Activated naive CD4-positive, alpha-beta T cell (primary cell): ENCODE measurements at places on chromosomes 2 and 18.

DNA sequence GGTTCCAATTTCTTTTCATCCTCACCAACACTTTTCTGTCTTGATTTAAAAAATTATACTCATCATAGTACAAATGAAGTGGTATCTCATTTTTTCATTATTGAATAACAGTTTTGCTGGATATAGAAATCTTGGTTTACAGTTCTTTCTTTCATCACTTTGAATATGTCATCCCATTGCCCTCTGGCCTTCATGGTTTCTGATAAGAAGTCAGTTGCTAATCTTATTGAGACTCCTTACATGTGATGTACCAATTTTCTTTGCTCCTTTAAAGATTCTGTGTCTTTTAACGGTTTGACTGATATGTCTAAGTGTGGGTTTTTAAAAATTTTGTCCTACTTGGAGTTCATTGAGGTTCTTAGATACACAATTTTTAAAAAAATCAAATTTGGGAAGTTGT is 35.0 kb downstream of the SLC3A1 start:
- no peak for DNase-seq

DNA sequence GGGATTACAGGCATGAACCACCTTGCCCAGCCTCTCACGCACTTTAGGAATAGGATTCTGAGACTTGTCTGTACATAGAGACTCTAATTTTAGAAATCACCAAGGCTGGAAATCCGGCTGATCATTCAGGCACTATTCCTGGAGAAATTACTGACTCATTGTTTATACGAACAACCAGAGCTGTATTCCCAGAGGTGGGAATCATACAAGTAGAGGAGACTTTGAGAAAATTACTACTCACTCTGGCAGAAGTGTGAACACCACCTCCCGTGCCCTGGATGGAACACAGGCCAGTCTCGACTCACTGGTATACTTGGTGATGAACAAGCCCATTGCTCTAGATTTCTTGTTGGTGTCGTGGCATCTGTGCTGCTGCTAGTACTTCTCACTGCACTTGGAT is 5.8 kb upstream of the ADNP2 start:
- DNase-seq, result no peak

DNA sequence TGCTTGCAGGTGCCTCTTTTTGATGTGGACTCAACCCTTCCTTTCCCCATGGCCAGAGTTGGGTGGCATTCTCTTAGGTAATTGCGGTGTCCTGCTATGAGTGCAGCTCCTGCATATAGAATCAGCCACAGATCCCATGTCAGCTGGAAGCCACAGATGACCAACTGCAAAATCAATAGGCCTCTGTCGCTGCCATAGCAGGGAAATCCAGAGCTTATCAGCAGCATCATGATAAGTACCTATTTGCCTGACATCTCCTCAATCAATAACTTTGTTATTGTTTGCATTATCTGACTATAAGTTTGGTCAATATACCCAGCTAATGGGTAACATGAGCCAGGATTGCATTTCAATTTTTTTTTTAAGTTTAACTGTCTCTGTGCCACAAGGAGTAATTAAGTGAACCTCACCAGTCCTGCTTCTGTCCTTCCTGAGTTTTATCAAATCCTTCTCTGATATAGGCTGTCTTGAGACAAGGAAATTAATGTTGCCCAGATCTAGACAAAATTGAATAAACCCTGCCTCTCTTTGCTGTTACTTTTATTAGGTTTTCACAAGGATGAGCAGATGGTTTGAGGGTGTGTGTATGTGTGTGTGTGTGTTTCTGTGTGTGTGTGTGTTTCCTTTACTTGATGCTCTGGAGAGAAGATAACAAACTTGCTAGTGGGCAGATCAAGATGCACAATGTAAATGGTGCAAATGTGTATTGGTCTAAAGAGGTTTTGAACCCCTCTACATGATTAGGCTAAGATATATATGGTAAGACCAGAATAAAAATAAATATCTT is 59.6 kb upstream of the CREB1 start:
- no peak for DNase-seq

DNA sequence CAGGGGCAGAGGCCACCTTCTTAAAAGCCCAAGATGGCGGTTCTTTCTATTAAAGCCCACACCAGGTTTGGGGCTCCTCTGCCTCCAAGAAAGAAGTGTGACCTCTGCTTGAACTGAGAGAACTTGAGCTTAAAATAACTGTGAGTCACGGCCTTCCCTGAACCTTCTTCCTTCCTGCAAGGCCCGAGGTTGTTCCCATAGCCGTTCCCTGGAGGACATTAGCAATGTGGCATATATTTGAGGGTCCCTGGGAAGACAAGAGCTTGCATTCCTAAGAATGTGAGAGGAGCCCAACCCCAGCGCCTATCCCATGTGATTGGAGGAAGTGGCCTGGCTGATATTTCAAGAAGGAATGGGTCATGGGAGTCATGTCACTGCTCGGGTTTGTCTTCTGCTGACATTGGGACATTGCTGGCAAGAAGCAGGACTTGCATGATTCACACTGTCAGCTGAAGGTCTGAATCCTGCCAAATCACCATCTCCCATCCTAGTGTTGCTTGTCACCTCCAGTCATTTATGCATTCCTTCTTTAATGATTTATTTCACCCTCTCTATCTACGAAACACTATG is 168.1 kb downstream of the TRIB2 start:
- no peak for DNase-seq

DNA sequence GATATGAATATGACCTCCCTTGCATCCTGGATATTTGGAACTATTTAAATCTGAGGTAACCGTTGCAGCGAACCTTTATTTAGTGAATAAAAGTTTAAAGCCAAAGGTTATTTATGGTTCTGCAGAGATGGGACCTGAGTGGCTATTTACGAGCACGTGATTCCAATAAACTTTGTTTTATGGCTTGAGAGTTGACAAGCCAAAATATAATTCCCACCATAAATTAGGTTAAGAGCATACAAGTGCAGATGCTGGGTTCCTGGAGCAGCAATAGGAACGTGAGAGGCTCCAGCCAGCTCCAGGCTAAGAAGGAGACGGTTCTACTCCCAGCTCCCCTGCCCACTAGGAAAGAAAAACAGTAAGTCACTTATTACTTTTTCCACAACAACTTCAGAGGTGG is 5.2 kb upstream of the HOXD4 start:
- DNase-seq, result no peak

DNA sequence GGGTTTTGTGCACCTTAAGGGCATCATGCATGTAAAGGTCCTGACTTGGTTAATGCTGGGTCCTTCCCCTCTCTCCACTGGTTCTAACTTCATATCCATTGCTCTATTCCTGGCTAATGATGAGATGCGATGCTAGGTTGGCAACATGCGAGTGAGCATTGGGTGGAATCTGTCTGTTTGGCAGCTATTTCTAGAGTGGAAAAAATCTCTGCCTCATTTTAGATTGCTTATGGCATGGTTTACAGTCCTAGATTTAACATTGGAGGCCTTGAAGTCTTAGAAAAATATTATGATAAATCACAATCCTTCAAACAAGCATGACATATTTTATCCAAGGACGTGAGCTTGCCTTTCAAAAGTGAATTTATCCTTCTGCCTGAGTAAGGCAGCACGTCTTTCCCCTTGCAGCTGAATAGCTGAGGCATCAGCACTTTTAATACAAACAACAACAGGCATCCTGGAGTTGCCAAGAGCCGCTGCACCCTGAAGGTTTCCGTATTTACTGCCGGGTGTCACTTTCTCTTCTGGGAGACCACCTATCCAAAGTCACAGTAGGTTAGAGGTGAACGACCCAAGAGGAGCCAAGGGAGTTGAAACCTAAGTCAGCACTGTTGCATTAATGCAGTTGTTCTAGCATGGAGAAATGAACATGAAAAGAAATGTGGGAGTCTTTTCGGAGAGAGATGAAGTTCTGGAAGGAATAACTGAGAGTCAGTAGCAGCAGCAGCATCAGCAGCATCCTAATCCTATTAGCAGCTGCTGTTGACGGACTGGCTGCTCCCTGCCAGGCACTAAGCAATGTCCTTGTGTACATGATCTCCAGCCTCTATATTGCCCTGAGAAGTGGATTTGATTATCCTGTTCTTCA is 78.4 kb downstream of the MAPK4 start:
- no peak for DNase-seq
